ENCODE measurements at places on chromosomes 7 and 10.

GRCh38 chr7:133510326-133511055 lies 257.6 kb downstream of the EXOC4 start:
- DNase-seq = peak; percentile 90

GRCh38 chr7:127650847-127651555 lies 993 bp upstream of the SND1 start:
- DNase-seq = no peak

DNA sequence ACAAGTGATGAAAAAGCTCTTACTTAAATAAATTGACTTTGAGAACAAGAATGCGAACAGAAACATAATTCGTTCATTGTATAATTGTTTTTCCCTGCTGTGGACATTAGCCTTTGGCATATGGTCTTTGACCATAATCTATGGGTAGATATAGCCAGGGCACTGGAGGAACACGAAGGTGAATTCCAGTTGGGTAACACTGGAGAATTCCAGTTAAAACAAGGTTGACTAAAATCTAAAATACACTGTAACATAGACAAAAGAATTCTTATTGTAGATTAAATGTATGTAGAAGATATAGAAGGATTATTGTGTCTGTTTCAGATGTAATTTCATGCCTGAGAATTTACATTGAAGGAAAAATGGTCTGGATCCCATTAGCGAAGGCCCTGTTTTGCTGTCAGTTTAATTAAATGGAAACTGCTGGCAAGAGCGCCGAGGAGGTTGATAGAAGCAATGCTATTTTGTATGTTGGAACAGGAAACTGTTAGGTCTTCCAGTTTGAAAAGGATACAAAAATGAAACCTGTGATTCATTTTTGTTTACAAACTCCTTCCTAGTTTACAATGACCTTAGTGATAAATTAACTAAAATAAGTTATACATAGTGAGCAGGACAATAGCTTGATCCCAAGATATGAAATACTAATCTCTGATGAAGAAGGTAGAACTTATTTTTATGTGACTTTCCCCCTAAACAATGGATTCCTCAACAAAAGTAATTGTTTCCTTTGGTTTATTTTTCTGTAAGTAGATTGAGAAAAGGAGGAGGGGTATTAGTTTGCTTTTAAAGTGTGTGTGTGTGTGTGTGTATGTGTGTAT lies 68.9 kb downstream of the ARID5B start:
- DNase-seq = no peak

- no peak for DNase-seq
Measured at GRCh38 chr7:110922906-110923305, 168.0 kb upstream of the LRRN3 start.

- DNase-seq = no peak
Measured at GRCh38 chr10:35876248-35876647, 234.2 kb upstream of the FZD8 start.

GRCh38 chr7:70926666-70927065 lies 205.3 kb upstream of the GALNT17 start:
- peak; percentile 93 for DNase-seq

GRCh38 chr10:12665501-12665900 lies 316.2 kb downstream of the CAMK1D start:
- no peak for DNase-seq

GRCh38 chr7:96388620-96389383 lies 66.9 kb upstream of the SLC25A13 start:
- no peak for DNase-seq
